B cell (primary cell): ENCODE measurements at places on chromosomes 12 and 14.
A peak's percentile ranks its signal among the peaks of the same experiment; 100 is the strongest.

GRCh38 chr14:104246401-104247335 lies 108.3 kb downstream of the KIF26A start:
- DNase-seq, result no peak

DNA sequence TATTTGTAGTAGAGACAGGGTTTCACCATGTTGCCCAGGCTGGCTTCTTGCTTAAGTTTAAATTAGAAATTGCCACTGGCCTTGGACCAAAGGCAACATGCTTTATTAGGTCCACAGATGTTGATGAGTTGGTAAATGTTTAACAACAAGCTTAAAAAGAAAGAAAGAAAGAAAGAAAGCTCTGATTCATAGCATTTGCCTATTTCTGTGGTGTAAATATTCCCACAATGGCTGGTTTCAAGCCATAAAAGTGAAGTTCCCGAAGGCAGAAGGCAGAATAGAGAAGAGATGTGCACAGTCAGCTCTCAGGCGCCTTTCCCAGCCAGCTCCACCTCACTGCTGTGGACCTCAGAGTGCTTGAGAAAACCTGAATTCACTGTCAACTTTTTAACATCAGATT lies 26.4 kb downstream of the KCNK13 start:
- DNase-seq, result no peak

DNA sequence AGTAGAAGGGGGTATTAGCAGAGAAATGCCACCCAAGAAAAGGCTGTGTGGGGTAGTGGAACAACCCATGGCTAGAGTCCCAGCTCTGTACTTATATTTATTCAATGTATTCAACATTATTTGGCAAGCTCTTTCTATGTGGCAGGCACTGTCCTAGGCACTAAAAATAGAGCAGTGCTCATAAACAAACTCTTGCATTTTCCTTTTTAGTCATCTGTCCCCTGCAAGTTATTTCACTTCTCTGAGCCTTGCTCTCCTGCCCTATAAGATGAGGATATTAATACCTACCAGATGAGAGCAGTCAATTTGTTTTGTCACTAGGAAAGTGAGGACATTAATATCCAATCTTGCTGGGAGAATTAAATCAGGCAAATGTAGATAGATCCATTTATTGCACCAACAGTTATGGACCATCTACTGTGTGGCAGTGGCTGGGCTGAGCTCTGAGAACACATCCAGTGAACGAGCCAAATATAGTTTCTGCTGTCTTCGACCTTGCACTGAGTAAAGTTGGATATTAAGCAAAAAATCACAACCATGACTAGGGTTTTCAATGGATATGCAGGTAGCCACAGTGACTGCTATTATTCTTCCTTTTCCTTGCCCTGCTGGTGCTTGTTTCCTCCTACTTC lies 314.3 kb upstream of the TBX3 start:
- DNase-seq, result no peak

GRCh38 chr14:29236848-29237247 lies 470.3 kb downstream of the FOXG1 start:
- no peak for DNase-seq

DNA sequence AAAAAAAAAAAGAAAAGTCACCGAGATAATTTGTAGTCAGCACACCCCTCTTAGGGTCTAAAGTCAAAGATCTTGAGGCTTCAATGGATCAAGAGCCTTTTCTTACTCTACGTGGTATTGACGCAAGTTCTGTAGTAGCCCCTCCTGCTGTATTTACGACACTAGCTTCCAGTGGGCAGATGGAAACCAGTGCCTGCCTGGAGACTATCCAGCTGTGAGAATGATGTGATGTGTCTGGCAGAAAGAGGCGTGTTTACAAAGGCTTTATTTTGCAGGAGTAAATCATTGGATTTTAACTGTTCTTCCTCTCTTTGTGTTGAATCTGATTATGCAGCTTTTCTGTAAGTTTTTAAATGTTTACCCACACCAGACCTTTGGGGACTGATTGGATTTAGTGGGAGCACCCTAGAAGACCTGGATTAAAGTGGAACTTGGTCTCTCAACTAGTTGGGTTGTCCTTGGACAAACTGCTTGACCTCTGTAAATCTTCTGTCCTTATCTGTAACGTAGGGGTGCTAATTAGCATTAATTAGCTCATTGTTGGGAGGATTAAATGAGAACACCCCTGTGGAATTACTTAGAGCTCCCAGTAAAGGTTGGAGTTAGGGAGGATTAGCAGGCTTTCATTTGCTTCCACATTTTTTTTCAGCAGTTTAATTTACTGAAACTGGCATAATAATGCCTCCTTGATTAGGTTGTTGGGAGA lies 72.4 kb downstream of the RASSF3 start:
- DNase-seq, result no peak

DNA sequence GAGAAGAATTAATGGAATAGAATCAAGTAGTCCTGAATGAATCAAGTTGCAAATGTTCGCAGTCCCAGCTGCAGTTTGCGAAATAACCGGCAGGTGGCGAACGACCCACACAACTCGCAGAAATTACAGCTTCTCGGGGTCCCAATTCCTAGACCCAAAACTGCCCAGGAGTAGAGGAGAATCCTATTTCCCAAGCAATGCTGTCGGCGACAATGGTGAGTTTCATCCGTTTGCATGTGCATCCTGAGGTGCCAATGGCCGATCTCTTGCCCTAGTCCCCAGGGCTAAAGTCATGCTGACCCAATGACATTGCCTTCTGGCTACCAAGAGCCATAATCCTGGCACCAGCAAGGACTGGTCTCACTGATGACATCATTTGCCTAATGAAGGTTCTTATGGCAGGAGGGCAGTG lies 8.5 kb upstream of the ASCL1 start:
- peak; percentile 72 for DNase-seq

DNA sequence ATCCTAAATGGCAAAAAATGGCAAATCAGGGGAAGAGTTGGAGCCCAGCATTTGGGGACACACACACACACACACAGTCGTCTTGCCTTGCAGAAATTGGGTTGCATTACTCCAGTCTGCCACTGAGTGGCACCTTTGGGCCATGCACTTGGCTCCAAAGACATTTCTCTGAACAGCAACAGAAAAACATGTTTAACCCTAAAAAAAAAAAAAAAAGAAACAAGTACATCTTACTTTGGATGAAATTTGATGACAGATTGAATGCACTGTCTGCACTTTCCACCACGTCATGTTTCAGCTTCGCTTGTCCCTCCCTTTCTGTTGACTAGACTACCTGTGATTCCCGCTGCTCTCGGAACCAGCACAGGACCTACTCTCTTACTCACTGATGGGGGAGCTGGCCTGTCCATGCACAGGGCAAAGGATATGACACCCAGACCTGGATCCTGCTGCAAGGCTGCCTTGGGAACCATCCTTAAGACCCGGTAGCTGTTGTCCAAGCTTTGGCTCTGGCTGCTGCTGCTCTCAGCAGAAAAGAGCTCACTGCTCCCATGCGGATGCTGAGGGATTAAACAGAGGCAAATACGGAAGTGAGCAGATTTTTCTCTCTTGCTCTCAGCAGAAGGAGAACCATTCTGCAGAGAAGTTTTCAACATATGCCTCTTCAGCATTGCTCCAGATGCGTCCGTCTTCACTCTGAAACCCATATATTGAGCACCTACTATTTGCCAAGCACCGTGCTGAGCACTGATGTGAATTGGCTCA lies 376.8 kb downstream of the DPF3 start:
- peak; percentile 87 for DNase-seq

DNA sequence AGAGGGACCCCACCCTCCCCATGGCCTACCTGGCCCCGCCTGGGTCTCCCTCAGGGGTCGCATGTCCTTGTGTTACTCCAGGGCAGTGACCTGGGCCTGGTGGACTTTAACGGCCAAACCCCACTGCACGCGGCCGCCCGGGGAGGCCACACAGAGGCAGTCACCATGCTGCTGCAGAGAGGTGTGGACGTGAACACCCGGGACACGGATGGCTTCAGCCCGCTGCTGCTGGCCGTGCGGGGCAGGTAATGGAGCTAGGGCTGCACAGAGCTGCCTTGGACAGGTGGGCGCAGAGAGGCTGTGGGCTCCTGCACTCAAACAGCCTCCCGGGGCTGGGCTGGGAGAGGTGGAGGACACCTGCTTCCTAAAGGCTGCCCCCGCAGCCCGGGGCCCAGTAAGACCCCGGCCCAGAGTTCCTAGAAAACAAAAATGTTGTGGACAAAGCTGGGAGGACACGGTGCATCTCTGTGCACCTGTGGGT lies 21.6 kb downstream of the ASPG start:
- no peak for DNase-seq

GRCh38 chr14:32417956-32418552 lies 89.0 kb downstream of the AKAP6 start:
- DNase-seq, result no peak

- DNase-seq, result no peak
Observed at GRCh38 chr12:67099858-67100257, 169.3 kb upstream of the CAND1 start.

GRCh38 chr12:111160350-111161241 lies 208.3 kb downstream of the PHETA1 start:
- DNase-seq, result no peak

GRCh38 chr12:25052196-25052913 lies 103.5 kb upstream of the BCAT1 start:
- DNase-seq, result peak; percentile 93

DNA sequence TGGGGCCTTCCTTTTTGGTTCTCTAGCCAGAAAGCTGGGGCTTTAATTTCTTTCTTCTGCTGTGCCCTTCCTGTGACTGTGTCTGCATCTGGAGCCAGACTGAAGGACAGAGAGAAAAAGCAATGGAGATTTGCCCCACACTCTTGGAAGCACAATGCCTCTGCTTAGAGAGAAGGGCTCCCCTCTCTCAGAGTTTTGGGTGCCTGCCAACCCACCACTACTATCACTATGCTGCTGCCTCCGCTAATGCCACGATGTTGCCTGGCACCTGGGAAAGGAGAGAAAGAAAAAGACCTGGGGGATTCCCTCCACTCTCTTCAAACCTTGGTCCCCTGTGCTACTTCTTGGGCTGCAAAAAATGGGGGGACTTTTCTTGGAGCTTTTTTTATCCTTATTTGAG lies 52.6 kb downstream of the TMEM260 start:
- DNase-seq, result no peak

DNA sequence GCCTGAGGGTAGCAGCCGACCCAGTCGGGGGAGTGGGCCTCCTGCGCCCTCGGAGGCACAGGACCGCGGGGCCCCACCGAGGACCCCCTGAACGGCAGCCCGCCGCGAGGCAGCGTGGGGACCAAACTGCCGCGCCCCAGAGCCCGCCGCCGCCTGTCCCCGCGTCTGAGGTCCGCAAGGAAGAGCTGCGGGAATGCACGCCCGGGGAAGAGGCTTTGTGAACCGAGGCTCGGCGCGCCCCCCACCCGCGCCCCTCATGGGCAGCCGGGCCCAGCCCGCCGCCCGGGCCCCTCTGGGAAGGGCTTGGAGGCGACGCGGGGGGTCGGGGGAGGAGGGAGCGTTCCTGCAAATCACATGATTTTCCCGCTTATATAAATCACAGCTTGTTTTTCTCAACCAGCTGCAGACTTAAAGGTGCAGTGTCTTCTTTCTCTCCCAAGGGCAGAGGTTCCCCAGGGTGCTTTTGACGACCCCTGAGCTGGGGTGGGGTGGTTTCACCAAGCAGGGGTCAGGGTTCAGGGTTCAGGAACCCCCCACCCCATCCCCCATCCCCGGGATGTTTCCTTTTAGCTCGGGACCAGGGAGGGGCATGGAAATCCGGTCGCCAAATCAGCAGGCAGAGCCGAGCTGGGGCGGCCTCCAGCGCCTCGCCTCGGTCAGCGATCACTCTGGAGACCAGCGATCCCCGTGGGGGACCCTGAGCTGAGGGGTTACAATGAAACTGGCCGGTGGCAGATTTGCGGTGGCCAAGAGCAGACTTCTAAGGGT lies 44.7 kb upstream of the ATP23 start:
- peak; percentile 44 for DNase-seq

GRCh38 chr12:15767301-15767700 lies 21.9 kb downstream of the EPS8 start:
- no peak for DNase-seq

DNA sequence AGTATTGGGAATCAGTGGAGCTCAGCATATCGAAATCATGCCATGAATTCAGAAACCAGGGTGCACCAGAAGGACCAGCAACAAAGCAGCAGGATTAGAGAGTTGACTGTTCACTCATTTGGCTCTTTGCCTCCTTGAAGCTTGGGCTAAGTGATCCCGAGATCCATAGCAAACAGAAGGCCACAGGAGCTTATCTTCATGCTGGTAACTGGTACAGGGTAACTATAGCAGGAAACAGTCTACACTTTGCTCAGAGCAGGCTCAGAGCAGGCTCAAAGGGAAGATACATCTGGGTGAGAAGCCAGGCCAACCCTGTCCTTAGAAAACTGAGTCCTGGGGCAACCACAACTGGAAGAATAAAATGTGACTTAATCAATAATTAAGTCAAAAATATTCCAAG lies 111.1 kb downstream of the GRIN2B start:
- DNase-seq, result no peak

DNA sequence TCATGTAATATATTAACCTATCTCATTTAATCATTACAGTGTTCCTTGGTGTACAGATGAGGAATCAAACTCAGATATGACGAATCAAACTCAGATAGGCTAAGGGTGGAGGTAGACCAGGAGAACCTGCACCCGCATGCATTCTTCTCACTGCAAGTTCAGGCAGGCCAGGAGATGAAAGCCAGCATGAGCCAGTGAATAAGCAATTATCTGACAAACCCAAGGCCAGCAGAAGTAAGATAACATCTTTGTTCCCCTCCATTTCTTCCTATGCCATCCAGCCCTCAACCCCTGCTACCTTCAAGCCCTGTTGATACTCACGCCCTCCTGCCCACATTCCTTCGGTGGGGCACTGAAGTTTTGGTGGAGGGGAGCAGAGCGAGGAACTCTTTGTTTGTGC lies 152.2 kb downstream of the ETV6 start:
- no peak for DNase-seq

- DNase-seq, result no peak
Observed at GRCh38 chr12:29769162-29769858, 14.4 kb downstream of the TMTC1 start.

GRCh38 chr14:74941676-74942097 lies 13.7 kb downstream of the PGF start:
- DNase-seq, result peak; percentile 64

DNA sequence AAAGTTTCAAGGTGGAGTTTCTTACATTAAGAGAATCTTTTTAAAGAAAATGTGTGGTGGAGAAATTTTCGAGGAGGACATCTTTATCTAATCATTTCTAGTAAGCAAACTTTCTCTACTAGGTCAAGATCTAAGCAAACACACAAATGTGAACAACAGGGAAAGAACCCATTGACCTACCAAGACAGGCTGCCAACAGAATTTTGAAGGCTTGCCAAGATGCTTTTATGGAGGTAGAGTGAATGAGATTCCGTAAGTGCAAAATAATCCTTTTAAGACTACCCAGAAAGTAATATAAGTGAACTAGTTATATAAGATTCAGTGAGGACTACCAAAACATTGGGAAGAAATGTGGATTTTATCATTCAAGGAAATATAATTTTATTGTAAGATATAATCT lies 357.1 kb upstream of the PDE3A start:
- DNase-seq, result no peak

GRCh38 chr12:43332977-43333640 lies 218.9 kb downstream of the ADAMTS20 start:
- no peak for DNase-seq

DNA sequence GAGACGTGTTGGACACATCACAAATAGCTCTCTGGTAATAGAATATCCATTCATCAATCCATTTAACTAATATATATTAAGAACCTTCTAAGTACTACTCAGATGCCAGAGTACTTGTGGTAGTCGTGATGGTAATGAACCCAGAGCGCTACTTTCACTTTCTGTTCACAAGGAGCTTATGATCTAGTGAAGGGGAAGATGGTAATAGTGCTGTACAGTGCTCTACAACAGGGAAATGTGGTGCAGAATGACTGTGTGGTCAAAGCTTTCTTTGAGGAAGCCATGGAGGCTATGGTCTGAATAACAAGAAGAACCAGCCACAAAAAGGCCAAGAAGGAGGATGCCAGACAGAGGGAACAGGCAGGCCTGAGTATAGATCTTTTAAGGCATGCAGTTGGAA lies 212.0 kb downstream of the PTPRO start:
- peak; percentile 53 for DNase-seq
